ENCODE measurements at places on chromosomes 1 and 21. TPM values are rescaled to one million over a fixed set of nuclear protein-coding genes. Genes with fewer than 3 reads are reported as not detected.

- no peaks in the 10 kb centered on the region for H3K27me3 ChIP-seq
- peaks cover 75% of the 10 kb centered on the region for H3K4me1 ChIP-seq
- peak overlapping the region; percentile 70 for H3K4me3 ChIP-seq
- peaks cover 43% of the 10 kb centered on the region for H3K36me3 ChIP-seq
- peak overlapping the region; percentile 94 for H3K27ac ChIP-seq
Measured at GRCh38 chr1:40404670-40405462, 31.3 kb downstream of the SMAP2 start.

- peaks cover 3% of the 10 kb centered on the region for H3K36me3 ChIP-seq
- DNase-seq = no peak
- no peak overlapping the region for H3K27ac ChIP-seq
- H3K27me3 ChIP-seq = peaks cover 94% of the 10 kb centered on the region
- peaks cover 46% of the 10 kb centered on the region for H3K4me1 ChIP-seq
- peak overlapping the region; percentile 25 for H3K4me3 ChIP-seq
Measured at GRCh38 chr1:197908716-197909220, 6.3 kb downstream of the C1orf53 start.

DNA sequence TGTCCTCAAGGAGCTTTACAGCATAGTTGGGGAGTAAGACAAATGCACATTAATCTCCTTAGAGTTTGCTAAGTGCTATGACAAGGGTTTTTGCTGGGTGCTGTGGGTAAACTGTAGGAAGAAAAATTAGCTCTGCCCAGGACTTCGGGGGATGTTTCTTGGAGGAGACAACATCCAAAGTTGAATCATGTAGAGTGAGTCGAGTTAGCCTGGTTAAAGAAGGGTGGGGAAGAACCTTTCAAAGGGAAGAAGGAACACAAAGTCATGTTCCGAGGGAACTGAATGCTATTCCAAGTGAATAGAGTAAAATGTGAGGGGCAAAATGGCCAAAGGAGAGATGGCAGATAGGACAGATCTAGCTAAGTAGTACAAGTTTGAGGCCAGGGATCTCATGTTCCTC is 17.1 kb downstream of the SPRTN start:
- H3K4me1 ChIP-seq = peaks cover 8% of the 10 kb centered on the region
- H3K36me3 ChIP-seq = peaks cover 11% of the 10 kb centered on the region
- no peaks in the 10 kb centered on the region for H3K27me3 ChIP-seq
- DNase-seq = no peak

Gene REG4
- 0.78 TPM for total RNA-seq

DNA sequence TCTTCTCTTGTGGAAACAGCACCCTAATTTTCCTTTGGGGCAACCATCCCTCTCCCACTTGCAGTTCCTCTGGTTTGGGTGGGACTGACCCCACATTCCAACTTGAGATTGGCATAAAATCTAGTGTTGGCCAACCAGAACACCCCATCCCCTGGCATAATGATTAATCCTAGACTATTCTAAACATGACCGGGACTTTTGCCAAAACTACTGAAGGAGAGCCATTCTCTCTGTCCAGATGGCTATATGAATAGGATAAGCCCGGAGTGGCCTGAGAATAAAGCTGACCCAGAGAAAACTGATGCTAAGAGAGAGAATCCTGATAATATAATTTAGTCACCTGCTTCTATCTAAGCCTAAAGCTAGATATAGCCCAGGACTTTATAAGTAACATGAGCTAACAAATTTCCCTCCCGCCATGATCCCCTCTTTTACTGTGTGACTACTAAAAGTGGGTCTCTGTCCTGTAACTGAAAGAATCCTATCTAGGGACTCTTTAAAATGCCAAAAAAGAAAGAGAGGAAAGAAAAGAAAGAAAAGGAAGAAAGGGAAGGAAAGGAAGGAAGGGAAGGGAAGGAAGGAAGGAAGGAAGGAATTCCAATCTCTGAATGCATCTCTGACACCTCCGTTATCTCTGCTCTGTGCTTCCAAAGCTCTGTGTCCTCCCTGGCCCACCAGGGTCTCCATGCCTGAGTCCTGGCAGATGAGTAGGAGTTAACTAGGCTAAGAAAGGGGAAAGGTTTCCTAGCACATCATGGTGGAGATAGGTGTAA is 28.0 kb upstream of the NRDC start:
- no peak overlapping the region for H3K27ac ChIP-seq
- no peak for DNase-seq
- no peaks in the 10 kb centered on the region for H3K4me1 ChIP-seq
- H3K36me3 ChIP-seq = no peaks in the 10 kb centered on the region

DNA sequence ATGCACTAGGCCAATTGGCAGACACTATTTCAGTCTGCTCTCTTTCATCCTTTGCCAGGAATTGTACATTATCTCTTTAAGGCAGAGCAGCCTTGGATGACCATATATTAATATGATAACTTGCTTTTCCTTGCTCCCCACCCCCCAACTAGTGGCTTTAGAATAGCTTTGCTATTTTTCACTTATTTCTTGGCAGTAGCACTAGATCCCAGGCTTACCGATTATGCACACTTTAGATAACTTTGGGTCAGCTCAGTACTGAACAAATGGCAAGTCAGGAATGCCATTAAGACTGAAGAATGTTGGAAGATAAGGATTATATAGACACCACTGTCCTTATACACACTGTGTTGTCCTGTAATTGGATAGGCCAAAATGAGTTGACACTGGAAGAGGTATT is 146.4 kb downstream of the FGGY start:
- H3K4me3 ChIP-seq = no peak overlapping the region
- H3K36me3 ChIP-seq = peaks cover 3% of the 10 kb centered on the region
- H3K27ac ChIP-seq = no peak overlapping the region
- no peak for DNase-seq
- no peaks in the 10 kb centered on the region for H3K27me3 ChIP-seq
- peaks cover 21% of the 10 kb centered on the region for H3K4me1 ChIP-seq

DNA sequence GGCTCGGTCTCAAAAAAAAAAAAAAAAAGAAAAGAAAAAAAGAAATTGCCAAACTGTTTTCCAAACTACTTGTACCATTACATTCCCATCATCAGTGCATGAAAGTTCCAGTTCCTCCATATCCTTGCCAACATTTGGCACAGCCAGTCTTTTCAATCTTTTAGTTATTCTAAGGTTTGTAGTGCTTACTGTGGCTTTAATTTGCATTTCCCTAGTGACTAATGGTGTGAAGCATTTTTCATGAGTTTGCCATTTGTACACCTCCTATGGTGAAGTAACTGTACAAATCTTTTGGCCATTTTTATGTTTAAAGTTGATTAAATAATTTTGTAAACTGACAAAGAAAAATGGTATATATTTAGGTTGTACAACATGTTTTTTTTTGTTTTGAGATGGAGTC is 70.7 kb downstream of the DEGS1 start:
- peaks cover 23% of the 10 kb centered on the region for H3K36me3 ChIP-seq
- no peak overlapping the region for H3K4me3 ChIP-seq
- DNase-seq = no peak
- H3K4me1 ChIP-seq = peaks cover under 1% of the 10 kb centered on the region

DNA sequence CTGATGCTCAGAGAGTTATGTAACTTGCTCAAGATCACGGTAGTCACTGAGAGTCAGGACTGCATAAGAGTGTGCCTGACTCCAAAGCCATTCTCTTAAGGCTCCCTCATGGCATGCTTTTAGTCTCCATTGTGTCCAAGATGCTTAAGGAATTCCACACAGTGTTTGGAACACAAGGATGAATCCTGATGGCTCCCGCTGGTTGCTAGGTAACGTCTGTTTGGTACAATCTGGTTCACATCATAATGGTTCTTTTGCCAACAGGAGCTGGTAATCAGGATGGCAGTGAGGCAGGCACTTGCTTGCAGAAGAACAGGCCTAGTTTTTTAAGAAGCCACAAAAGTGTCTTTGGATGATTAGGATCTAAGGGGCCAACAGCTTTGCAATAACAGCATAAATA is 436.5 kb upstream of the DAB1 start:
- no peaks in the 10 kb centered on the region for H3K36me3 ChIP-seq
- no peaks in the 10 kb centered on the region for H3K27me3 ChIP-seq
- H3K27ac ChIP-seq = no peak overlapping the region
- no peaks in the 10 kb centered on the region for H3K4me1 ChIP-seq
- no peak for DNase-seq

Gene WNT3A
- total RNA-seq = not detected

DNA sequence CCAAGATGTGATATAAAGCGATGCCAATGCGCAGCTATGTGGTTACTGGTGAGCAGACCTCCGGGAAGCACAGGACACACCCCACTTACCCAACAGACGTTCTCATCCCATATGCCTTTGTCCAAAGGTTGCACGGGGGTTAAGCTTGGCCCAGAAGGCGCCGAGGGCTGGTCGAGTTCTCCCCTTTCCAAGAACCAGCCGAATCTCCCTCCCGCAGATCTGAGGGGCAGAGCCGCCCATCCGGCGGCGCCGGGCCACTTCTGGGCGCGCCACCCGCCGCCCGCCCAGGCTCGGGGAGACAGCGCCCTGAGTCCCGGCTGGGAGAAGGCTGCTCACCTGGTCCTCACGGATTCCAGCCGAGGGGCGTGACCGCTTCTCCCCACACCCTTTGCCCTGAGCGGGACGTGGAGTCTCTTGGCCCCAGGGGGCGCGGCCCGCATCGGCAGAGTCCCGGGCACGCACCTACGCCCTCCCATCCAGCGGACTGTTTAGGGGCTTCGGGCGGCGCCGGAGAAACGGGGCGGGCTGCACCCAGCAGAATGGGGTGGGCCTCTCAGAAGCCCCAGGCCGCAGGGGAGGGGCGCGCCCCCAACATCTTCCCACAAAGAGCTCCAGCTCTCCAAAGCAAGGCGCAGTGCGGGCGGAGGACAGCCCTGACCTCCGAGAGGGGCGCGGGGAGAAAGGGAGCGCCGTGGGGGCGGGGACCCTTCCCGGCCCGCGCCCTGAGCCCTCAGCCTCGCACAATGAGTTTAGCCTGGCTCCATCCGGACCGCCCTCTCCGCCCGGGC is 615 bp downstream of the GPR161 start:
- peaks cover 54% of the 10 kb centered on the region for H3K27me3 ChIP-seq
- peaks cover 4% of the 10 kb centered on the region for H3K36me3 ChIP-seq
- H3K4me3 ChIP-seq = peak overlapping the region; percentile 79
- DNase-seq = no peak

Measured in activated T-helper 1 cell treated with anti-CD3 and anti-CD28 coated beads, Interleukin-12 subunit alpha, Interleukin-12 subunit beta, Interleukin-2, Interleukin-4 antibody, amounts not matched to agents 30 ng/mL and 10 ng/mL and 1 ng/mL, durations not matched to agents 14 hours and 24 hours and 36 hours (primary cell).